Adrenal gland (tissue), 19 donors: ENCODE measurements at places on chromosomes 7 and 10. TPM values are rescaled to one million over a fixed set of nuclear protein-coding genes. Genes with fewer than 3 reads are reported as not detected.

DNA sequence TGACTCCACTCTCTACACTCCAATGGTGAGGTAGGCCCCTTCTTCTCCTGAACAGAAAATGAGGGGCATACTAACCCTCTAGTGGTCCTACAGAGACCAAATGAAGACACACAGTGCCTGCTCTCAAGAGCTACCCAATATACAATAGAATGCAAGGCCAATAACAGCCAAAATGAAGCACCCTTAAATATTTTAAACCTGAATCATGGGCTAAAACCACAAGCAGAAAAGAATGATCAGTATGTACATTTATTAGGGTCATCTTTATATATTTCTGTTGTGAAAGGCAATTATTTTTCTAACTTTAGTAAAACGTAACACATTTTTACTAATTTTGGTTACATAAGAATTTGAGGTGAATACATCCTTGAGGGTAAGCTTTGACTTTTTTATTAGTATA lies 49.9 kb upstream of the COL1A2 start:
- no peak for DNase-seq
- no peaks in the 10 kb centered on the region for H3K4me1 ChIP-seq
- H3K36me3 ChIP-seq = no peaks in the 10 kb centered on the region
- no peak overlapping the region for H3K27ac ChIP-seq

- peak; percentile 89 for DNase-seq
- H3K4me3 ChIP-seq = no peak overlapping the region
- peak overlapping the region; percentile 67 for H3K27ac ChIP-seq
- H3K36me3 ChIP-seq = no peaks in the 10 kb centered on the region
- peaks cover 3% of the 10 kb centered on the region for H3K4me1 ChIP-seq
- H3K27me3 ChIP-seq = no peaks in the 10 kb centered on the region
Measured at GRCh38 chr10:46255801-46256747, 30.7 kb upstream of the ANTXRL start.

GRCh38 chr10:80596391-80597257 lies 58.9 kb downstream of the SH2D4B start:
- no peaks in the 10 kb centered on the region for H3K36me3 ChIP-seq
- H3K27me3 ChIP-seq = no peaks in the 10 kb centered on the region
- no peak overlapping the region for H3K4me3 ChIP-seq
- DNase-seq = peak; percentile 39
- H3K4me1 ChIP-seq = no peaks in the 10 kb centered on the region

GRCh38 chr10:106714734-106715555 lies 449.6 kb downstream of the SORCS1 start:
- H3K4me3 ChIP-seq = no peak overlapping the region
- no peak overlapping the region for H3K27ac ChIP-seq
- no peaks in the 10 kb centered on the region for H3K4me1 ChIP-seq
- no peaks in the 10 kb centered on the region for H3K27me3 ChIP-seq
- no peaks in the 10 kb centered on the region for H3K36me3 ChIP-seq

The CRHR2 gene
- total RNA-seq = not detected
